ENCODE measurements at places on chromosomes 2 and 18.

- no peak for DNase-seq
These were observed 26.9 kb upstream of the ROCK2 start for GRCh38 chr2:11371092-11371937.

GRCh38 chr2:12369566-12369965 lies 347.2 kb upstream of the TRIB2 start:
- DNase-seq, result no peak

GRCh38 chr2:16055848-16056580 lies 115.7 kb downstream of the MYCN start:
- DNase-seq, result no peak

- DNase-seq, result no peak
These were observed 176.3 kb upstream of the DSEL start for GRCh38 chr18:67692811-67693210.

DNA sequence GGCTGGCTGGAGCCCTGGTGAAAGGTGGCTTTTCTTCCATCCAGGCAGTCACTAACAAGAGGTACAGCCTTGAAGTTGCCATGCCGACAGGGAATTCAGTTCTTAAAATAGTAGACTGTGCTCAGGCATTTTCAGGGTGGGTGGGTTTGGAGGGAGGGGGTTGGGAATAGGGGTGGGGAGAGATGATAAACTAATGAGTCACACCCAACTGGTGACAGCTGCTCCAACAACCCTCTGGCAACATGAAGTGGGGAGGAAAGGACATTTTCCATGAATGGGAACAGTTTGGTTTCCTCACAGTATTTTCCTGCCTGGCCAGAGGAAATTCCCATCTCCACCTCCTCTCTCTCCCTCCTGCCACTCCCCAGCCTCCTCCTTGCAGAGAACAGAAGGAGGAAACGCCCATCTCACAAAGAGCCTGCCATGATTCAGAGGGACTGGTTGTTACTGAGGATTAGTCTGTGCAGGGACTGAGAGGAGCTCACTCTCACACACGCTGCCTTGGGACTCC lies 113.0 kb upstream of the SLC1A4 start:
- DNase-seq, result no peak

GRCh38 chr2:71530641-71531332 lies 77.4 kb downstream of the DYSF start:
- peak; percentile 35 for DNase-seq

GRCh38 chr2:239831001-239831731 lies 194.0 kb downstream of the NDUFA10 start:
- DNase-seq, result no peak

DNA sequence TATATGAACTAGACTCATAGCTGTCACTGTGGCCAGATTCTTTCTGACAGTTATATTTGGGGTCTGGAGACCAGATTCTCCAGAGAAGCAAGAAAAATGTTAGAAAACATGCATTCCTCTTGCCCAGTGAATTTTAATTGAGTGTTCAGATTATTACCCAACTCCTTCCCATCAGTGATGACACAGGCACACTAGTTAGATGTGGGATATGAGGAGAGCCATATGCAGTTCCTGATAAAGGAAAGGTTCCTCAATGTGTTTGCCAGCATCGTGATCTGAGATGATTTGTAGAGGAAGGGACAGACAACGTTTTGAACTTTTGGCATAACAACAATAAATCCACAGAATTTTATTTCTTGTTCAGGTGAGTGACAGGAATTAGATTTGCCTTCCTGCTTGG lies 308.6 kb downstream of the PIEZO2 start:
- DNase-seq, result no peak

GRCh38 chr2:36487947-36488346 lies 110.0 kb downstream of the FEZ2 start:
- no peak for DNase-seq

- no peak for DNase-seq
These were observed 178.2 kb upstream of the ATP5MC3 start for GRCh38 chr2:175359710-175360109.

GRCh38 chr2:41706286-41706685 lies 341.5 kb upstream of the PKDCC start:
- DNase-seq, result no peak

Data from SK-N-DZ (cell line).